ENCODE measurements at places on chromosomes 11 and 22.

DNA sequence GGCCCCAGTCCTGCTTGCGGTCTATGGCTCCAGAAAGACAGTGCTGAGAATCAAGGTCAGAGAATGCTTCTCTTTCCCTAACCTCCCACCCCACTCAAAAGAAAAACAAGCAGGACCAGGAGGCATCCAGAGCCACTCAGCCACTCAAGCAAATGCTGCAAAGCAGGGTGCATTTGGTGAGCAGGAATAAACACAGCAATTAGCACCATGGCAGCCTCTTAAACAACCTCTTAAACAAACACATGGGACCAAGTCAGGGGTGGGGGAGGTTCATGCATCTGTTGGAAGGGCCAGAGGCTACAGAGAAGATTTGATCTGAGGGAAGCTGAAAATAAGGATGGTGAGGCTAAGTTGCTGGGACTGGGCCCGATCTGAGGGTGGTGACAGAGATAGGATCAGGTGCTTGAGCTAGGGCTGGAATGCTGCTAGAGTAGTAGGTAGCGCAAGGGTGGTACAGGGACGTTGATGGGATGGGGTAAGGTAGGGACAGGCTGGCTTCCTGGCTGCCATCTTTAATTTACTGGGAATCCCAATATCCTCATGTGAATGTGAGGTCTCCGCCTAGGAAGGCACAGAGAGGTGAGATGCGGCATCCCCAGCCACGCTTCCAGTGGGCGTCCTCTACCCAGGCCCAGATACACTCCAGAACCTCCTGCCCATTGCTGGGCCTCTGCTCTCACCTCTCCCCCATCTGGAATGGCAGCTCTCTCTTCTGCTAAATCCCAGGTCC lies 26.6 kb upstream of the LMO1 start:
- DNase-seq: peak; percentile 44

DNA sequence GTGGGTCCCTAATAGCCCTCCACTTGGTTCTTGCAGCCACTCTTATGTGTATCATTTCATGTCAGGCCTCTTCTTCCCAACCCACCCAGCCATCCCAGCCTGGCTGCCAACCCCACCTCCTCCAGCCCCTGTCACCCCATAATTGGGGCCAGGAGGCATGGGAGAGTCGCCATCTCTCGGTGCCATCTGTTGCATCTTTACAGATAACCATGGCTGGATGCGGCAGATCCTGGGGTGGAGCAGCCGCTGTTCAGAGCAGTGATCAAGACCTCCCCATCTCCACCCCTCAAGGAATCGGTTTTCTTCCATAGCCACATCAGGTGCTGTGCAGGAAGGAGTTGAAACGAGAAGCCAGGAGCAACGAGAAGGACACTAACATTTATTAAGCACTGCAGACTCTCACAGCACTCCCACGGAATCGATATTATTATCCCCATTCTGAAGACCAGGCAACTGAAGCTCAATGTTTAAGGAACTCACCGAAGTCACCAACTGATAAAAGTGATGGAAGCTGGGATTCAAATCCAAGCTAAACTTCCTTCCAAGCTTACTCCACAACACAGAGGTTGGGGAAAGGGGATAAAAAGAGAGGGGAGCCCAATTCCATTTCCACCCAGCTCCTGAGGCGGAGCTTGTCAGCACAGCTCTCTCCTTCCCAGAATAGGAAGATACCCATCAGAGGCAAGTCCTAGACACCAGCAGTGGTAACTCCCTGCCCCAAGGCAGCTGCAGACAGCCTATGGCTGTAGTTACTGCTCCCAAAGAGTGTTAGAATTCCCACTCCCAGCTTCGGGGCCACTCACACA lies 2.7 kb downstream of the SLC43A1 start:
- DNase-seq: no peak

DNA sequence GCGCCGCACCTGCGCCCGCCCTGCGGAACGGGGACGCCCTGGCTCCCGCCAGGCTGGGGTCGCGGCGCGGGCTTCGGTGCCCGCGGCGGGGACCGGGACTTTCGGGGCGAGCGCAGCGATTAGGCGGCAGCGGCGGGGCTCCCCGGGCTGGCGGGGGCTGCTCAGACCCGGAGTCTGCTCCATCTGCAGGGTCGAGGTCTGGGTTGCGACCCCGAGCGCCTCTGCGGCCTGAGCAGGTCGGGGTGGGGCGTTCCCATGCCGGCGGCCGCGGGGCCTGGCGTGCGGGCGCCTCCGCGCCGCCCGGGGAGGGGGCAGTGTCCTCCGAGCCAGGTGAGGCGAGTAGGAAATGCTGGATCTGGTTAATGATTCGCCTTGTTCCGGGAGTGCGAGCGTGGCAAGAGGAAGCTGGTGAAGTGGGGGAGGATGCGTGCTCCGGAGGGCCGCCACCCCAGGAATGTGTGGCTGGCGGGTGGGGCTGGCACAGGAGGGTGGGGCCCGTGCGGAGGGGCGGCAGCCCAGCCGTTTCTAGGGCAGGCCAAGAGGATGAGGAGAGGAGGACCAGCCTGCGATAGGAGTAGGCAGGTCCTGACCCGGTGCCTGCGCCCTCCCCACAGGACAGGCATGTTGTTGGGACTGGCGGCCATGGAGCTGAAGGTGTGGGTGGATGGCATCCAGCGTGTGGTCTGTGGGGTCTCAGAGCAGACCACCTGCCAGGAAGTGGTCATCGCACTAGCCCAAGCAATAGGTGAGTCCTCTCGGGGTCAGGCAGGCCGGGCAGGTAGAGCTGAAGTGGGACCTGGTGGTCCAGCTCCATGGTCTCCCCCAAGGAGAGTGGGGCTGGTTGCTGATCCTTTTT lies 606 bp downstream of the RASSF7 start:
- DNase-seq: peak; percentile 20

GRCh38 chr11:119190531-119190930 lies 5.3 kb downstream of the NHERF4 start:
- DNase-seq: no peak

- no peak for DNase-seq
Observed at GRCh38 chr11:35794850-35795249, 132.3 kb downstream of the TRIM44 start.

DNA sequence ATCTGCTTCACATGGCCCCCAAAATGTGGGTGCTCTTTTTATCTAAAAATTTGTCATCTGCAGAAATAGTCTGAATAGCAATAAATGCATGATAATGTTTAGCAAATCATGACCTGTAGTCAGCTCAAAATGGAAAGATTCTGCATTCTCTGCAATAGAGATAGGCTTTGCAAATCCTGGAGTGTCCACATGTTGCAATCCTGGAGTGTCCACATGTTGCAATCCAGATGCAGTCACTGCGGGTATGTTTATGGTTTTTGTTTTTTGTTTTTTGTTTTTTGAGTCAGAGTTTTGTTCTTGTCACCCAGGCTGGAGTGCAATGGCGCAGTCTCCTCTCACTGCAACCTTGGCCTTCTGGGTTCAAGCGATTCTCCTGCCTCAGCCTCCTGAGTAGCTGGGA lies 20.2 kb upstream of the LRRC32 start:
- no peak for DNase-seq

- peak; percentile 44 for DNase-seq
Observed at GRCh38 chr11:9861860-9862725, 198.2 kb downstream of the SWAP70 start.

- no peak for DNase-seq
Observed at GRCh38 chr22:41260871-41261270, 20.1 kb upstream of the CHADL start.

- peak; percentile 71 for DNase-seq
Observed at GRCh38 chr11:16925561-16926065, 88.6 kb downstream of the PLEKHA7 start.

DNA sequence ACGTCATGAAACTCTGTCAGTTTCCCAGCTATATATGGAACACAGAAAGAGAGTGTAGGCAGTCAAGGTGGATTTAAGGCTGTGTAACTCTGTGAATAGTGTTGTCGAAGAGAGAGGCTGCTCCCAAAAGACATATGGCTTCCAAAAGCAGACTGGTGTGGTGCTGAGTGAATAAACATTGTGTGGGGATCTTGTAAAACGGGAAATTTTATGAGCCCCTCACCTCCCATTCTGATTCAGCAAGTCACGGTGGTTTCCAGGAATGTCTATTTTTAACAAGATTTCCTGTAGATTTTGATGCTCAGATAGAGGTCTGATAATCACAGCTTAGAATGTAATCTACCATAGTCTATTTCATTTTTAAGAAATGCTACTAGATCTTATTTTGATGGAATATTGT lies 67.9 kb downstream of the SESN3 start:
- no peak for DNase-seq

- DNase-seq: no peak
Observed at GRCh38 chr11:47184711-47185304, 1.4 kb downstream of the PACSIN3 start.

DNA sequence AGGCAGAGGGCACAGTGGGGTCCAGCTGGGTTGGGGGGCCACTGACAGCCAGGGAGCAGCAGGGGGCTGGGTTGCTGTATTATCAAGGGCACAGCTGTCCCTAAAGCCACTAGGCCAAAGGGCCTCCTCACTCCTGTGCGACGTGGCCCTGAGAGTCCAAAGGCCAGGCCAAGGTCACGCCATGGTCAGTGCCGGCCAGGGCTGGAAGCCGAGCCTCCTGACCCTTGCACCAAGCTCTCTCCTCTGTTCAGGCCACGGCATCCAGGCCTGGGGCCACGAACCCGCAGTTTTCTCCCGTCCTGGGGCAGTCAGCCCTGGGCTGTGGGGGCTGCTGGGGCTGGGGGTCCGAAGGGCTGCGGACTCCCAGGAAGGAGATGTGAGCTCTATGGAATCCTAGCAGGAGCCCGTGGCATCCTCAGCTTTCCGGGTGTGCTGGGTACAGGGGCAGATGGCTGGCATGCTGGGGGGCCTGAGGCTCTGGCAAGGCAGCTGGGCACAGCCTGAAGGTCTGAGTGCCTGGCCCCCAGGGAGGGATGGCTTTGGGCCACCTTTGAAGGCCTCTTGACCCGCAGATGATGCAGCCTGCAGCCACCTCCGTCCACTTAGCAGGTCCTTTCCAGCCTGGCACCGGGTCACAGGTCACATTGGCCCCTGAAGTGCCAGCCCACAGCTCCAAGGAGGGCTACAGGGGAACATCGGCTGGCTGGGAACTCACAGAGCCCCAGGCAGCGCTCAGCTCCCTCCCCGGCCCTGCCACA lies 17.3 kb upstream of the PPARA start:
- DNase-seq: no peak

DNA sequence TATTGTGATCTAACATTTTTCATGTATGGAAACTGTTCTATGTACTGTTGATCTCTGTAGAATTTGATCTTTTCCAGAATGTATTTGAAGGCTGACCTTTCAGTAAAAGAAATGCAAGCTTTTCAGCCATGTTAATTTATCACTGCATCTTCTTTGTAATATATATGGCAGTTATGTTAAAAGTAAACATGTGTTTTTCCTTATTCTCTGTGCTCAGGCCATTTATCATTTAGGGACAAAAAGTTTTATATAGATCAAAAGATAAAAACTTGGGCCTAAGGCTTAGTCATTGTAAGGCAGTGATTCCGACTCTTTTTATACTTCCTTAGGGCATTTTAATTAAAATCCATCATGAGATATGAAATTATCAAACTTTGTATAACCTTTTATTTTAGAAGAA lies 48.7 kb downstream of the KDM2A start:
- no peak for DNase-seq

DNA sequence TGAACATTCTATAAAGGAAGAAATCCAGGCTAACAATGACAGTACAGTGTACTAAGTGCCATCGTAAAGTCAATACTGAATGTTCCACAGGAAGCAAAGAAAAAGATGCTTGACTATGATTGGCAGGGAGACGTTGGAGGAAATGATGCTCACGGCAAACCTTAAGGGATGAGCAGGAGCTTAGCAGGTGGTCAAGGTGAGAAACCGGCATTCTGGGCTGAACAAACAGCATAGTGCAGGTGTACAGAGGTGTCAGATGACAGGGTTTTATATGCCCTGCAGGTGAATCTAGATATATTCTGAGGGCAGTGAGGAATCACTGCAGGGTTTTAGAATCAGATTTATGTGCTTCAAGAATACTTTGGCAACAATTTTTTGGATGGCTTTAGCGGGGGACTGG lies 85.3 kb upstream of the HEPHL1 start:
- peak; percentile 82 for DNase-seq

DNA sequence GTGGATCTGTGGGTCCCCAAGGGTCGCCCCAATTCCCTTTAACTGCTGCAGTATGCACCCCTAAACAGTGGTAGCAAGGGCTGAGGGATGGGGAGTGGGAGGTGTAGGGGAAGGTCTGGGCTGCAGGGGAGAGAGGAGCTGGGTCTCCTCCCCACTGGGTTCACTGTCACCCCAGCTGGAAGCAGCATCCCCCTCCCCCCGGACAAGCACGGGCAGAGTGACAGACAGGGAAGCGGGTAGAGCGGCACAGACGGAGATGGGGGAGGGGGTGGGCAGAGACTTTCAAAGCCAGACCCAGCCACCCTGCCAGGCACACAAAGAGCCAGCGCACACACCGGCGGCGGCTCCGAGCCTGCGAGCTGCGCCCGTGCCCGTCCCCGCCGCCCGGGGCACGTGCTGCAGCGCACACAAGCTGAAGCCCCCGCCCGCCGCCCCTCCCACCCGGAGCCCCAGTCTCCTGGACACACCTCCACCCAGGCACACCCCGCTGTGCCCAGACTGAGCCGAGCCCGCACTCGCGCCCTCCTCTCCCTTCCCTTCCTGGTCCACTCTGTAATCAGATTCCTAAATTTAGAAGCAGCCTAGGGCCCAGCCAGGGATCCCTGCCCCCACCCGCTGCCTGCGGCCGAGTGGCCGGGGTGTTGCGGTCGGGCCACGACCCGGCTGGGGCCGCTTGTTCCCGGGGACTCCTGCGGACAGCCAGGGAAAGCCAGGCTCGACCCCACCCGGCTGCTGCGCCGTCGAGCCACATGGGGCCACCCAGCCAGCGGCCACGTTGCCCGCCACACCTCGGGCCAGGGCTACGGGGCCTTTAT lies 935 bp upstream of the RCOR2 start:
- DNase-seq: peak; percentile 61

- peak; percentile 79 for DNase-seq
Observed at GRCh38 chr11:130622141-130622542, 173.7 kb downstream of the ADAMTS15 start.

DNA sequence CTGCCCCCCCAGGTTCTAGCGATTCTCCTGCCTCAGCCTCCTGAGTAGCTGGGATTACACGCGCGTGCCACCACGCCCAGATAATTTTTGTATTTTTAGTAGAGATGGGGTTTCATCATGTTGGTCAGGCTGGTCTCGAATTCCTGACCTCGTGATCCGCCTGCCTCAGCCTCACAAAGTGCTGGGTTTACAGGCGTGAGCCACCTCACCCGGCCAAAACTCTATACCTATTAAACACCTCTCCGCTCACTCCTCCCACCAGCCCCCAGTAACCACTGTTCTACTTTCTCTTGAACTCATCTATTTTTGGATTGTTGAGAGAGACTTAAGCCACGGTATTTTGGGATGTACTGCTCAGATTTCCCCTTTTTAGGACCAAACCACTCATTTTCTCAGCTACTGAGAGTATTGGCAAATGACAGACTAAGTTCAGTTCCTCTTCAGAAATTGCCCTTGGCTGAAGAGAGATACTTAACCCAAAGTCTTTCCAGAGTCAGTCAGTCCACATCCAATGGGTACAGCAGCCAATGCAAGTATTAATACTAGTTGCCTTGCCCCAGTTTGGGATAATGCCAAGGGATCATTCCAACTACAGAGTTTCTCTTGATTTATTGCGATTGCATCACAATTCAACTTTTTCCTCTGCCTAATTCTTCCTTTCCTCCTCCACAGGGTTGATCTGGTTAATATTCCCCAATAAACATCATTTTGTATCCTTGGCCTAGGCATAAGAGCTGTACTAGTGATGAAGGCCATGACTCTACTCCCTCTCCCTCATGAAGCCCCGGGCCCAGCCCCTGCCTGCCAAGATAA lies 36.8 kb upstream of the CSTF3 start:
- DNase-seq: no peak

- no peak for DNase-seq
Observed at GRCh38 chr22:35629406-35630216, 12.5 kb upstream of the MB start.

GRCh38 chr11:47185305-47186075 lies 744 bp downstream of the PACSIN3 start:
- no peak for DNase-seq

Measured in NCI-H2029 (cell line).